H54 (cell line): ENCODE measurements at places on chromosomes 5 and 9.

GRCh38 chr5:652023-652515 is 39.9 kb downstream of the CEP72 start:
- DNase-seq: no peak

GRCh38 chr9:84512493-84512892 is 157.0 kb upstream of the NTRK2 start:
- no peak for DNase-seq

DNA sequence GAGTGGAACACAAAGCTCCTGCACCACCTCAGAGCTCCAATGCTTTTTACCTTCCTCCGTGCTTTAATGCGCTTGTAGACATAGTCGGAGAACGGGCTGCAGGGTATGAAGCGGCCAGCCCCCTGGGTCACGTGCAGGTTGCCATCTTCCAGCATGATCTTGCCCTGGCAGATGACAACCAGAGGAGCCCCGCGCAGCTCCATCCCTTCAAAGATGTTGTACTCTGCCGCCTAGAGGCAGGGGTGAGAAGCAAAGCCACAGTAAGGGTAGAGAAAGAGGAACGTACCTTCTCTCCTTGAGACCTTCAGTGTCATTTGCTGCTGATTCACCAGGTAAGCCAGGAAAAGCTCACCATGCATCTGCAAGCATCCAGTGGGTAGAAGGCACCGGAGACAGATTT is 112.3 kb downstream of the DPYSL3 start:
- no peak for DNase-seq

GRCh38 chr9:126886034-126886822 is 25.8 kb downstream of the ZBTB34 start:
- DNase-seq: no peak

GRCh38 chr5:77368367-77368766 is 123.7 kb downstream of the WDR41 start:
- DNase-seq: no peak

GRCh38 chr9:6229619-6230018 is 14.0 kb downstream of the IL33 start:
- no peak for DNase-seq
